Stimulated activated CD4-positive, alpha-beta T cell treated with anti-CD3 and anti-CD28 coated beads, Interleukin-12 subunit alpha, Interleukin-12 subunit beta, amount 100 ng/mL, for 4 hours (primary cell): ENCODE measurements at places on chromosomes 7 and 10.

- DNase-seq, result no peak
Measured at GRCh38 chr10:29317027-29317420, 28.2 kb downstream of the LYZL1 start.

DNA sequence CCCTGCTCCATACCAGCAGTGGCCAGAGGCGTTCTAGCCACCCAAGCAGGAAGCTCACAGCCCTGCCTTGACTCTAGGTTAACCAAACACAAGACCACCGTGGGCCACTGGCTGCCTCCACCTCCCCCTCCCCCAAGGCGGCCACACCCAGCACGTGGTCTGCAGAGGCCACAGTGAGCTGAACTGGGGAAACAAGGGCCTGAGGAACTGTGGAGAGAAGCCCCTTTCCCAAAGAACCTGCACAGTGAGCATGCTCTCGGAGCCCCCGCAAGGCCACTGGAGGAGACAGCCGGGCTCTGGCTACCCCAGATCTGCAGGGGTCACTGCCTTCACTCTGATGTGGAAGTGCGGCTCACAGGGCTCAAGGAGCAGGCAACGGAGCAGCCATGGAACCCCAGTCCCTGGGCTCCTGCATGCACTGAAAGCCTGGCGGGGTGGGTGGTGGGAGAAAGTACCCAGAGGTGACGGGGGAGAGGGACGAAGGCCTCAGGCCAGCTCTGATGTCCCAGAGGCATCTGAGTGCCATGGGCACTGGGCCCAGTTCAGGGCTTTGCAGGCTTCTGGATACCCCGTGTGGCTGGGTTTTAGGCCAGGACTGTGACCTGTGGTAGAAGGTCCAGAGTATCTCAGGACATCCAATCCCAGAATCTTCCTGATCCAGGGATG lies 189.2 kb downstream of the EBF3 start:
- no peak for DNase-seq

DNA sequence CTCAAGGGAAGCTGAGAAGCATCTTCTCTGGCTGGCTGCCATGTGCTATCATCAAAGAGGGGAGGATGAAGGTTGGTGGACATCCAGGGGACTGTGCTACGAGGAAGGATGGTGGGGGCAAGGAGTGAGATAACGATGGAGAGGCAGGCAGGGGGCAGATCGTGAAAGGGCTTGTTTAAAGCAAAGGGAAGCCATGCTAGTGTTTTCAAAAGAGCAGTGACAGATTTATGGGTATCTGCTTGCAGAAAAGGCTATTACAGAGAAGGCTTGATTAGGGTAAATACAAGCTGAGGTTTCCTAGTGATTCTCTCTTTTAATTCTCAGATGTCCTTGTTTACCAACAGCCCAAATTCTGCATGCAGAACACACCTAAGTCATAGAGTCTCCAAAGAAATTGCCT lies 88.9 kb upstream of the MKX start:
- DNase-seq, result no peak

GRCh38 chr7:98066208-98066607 lies 40.5 kb upstream of the LMTK2 start:
- no peak for DNase-seq

DNA sequence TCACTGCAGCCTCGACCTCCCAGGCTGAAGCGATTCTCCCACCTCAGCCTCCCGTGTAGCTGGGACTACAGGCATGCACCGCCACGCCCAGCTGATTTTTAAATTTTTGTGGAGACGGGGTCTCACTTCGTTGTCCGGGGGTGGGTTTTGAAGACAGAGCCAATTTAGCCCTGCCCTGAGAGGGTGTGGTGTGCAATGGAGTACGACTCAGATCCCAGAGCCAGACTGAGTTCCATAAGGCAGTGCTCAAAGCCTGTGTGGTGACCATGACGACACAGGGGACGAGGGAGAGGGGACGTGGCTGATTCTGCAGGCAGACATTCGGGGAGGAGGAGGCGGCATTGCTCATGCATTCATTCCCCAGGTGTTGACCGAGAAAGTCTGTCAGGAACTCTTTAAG lies 72.1 kb downstream of the ZMIZ1 start:
- no peak for DNase-seq

DNA sequence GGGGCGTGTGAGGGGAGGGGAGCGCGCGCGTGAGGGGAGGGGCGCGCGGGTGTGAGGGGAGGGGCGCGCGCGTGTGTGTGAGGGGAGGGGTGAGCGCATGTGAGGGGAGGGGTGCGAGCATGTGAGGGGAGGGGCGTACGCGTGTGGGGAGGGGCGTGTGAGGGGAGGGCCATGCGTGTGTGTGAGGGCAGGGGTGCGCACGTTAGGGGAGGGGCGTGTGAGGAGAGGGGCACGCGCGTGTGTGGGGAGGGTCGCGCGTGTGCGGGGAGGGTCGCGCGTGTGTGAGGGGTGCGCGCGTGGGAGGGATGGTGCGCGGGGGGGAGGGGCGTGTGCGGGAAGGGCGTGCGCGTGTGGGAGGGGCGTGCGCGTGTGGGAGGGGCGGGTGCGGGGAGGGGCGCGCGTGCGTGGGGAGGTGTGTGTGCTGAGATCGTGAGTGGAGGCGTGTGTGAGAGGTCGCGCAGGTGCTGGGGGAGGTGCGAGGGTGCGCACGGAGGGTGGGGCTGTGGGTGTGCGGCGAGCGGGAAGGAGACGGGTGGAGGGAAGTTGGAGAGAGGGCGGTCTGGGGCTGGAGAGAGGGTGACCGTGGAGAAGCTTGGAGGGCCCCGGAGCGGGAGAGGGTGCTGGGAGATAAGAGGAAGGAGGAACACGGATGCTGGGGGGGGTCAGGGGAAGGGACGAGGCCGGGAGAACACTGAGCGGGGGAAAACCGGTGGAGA lies 19.7 kb downstream of the MXI1 start:
- DNase-seq, result peak; percentile 79

DNA sequence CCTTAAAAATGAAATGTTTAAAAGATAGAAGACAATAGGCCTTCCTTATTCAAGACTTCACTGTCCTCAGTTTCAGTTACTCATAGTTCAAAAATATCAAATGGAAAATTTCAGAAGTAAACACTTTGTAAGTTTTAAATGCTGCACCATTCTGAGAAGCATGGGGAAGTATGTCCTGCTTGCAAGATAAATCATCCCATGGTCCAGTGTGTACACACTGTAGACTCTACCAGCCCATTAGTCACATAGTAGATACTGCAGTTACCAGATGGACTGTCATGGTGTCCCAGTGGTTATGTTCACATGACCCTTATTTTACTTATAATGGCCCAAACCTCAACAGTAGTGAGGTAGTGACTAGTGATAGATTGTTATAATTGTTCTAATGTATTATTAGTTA lies 69.5 kb downstream of the PTPN12 start:
- no peak for DNase-seq

GRCh38 chr7:2856388-2857169 lies 12.5 kb upstream of the GNA12 start:
- no peak for DNase-seq

GRCh38 chr7:25726170-25726780 lies 425.7 kb upstream of the NFE2L3 start:
- no peak for DNase-seq

- no peak for DNase-seq
Measured at GRCh38 chr10:131938681-131939080, 37.9 kb downstream of the PPP2R2D start.

- DNase-seq, result no peak
Measured at GRCh38 chr7:17846935-17847334, 93.4 kb downstream of the SNX13 start.

GRCh38 chr10:44863344-44864047 lies 47.6 kb upstream of the TMEM72 start:
- no peak for DNase-seq

GRCh38 chr10:88810196-88810961 lies 7.8 kb downstream of the LIPM start:
- no peak for DNase-seq

- DNase-seq, result no peak
Measured at GRCh38 chr10:58856508-58857240, 319.8 kb upstream of the PHYHIPL start.

DNA sequence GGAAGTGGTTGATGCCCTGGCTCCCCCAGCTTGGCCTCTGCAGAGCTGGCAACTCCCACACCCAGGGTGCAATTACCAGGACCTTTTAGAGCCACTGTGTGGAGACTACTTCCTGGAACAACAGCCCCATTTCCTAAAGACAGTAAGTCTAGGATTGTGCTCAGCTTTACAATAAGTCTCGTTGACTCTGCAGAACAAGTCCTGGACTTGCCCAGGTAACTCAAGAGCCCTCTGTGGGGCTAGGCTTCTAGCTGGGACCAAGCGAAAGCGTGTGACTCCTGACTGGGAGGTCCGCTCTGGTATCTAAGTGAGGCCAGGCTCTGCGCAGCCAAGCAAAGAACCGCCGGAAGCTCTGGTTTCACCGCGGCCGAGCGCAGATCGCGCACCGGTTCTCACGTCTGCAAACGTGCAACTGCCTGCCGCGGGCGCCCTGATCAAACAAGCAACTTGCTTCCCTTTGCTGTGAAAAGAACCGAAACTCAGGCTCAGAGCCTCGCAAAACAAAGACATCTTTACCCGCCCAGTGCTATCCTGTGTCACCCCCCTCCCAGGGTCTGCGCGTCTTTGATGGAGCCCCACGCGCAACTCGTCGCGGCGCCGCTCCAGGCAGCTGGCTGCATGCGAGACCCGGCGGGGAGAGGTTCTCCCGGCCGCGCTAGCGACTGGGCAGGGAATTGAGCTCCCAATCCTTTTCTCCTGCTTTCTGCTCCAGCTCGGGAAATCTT lies 4.4 kb upstream of the PDLIM1 start:
- peak; percentile 14 for DNase-seq

DNA sequence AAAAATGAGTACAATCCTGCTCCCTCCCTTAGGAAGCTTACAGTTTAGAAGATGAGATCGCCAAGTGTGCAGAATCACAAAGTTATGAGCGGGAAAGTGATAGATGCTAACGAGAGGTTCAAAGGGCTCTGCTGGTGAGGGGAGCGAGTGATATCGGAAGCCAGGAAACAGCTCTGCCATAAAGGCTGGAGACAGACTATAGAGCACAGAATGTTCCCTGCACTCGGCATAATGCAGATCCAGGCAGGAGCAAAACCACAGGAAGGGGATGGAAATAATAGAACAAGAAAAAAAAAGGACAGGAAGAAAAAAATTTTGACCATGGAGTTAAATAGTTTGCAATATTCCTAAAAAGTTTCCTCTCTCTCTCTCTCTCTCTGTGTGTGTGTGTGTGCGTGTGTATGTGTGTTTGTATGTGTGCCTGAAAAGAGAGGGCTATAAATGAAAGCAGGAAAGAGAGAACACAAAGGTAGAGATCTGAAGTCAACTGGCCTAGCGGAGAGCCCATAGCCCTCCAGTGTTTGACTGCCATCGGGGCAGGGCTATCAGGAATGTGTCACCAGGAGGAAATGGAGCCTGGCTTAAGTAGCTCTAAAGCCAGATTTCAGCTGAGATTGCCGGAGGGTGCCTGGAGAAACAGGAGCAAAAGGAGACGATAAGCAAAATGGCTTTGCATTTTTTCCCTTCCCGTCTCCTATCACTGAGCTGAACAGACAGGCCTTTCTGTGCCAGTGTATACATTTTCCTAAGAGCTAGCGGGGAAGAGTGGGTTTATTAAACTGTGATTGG lies 175.8 kb upstream of the LYZL1 start:
- no peak for DNase-seq

DNA sequence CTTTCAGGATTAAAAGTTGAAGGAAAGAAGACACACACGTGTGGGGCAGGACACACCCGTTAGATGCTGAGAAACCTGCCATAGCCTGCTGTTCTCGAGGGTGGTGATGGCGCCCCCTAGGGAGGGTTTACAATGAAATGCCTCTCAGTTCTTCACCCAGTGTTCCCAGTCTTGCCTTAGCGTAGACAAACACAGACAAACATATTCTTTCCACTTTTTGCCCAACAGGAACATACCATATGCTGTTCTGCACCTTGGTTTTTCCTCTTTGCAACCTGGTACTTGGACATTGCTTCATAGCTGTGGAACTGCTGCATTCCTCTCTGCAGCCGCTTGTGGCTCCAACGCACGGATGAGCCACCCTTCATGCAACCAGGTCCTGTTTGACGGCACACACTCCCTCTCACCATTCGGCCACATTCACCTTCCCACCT lies 23.3 kb upstream of the HSPA12A start:
- DNase-seq, result peak; percentile 20

- peak; percentile 33 for DNase-seq
Measured at GRCh38 chr7:157502701-157503111, 165.9 kb downstream of the DNAJB6 start.

DNA sequence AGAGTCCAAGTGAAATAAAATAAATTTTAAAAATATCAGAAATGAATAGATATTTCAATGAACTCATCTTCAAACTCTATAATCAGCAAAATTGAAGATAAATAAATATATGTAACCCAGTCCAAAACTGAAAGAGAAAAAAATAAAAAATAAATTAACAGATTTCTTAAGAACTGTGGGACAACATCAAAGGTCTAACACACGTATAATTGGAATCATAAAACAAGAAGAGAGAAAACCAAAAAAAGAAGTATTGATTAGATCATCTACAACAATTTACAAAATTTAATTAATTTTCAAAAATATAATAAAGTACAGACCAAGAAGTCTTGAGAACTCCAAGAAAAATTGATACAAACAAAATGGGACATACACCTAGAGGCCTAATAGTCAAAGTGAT lies 625.8 kb upstream of the SORCS1 start:
- no peak for DNase-seq

DNA sequence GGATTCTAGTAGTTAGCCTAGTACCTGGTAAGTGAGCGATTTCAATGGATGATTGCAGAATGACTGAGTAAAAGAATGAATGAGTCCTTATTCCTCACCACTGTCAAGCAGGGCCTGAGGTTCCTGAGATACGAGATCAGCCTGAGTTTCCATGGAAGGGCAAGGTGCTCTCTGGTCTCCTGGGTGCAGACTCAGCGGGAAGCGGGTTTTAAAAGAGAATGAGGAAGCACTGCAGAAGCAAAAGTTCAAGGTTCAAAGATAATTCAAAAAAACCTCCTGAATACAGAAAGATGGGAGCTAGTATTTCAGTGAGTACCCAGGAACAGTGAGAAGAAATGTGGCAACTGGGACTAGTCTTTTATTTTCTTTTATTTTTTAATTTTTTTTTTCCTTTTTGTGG lies 4.3 kb downstream of the ZNF3 start:
- no peak for DNase-seq

DNA sequence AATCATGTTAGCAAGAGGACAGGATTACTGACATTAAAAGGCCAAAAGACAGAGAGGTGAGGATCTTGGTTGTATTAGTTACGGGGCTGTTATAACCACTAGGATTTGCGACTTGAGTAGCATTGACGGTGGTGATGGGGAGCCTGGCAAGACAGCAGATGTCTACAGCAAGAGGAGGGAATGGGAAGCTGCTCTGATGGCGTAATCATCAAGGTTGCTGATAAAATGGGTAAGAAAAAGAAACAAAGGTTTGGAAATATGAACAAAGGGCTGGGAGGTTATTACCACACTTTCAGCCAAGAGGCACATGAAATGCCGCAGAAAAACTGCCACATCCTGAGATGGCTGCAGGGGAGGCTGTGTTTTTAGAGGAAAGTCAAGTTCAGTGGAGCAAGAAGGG lies 33.9 kb downstream of the TMEM229A start:
- DNase-seq, result no peak
